8988T (cell line): ENCODE measurements at places on chromosomes 6 and 20.

DNA sequence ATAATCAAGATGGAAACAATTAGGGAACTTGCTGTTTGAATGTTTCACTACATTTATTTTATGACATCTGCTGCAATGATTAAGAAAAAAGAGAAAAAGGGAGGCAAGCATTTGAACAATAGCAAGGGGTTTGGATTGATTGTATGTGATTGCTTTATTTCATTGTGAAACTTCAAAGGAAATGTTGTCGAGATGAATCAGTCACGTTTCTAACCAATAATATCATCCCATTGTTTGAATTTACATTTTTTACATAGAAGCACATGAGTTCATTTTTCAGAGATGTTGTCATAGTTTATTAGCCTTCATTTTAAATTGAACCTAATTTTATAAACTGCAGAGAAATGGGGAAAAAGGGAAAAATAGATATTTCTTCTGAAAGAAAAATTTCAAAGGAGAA lies 572.0 kb downstream of the KIF16B start:
- no peak for DNase-seq

DNA sequence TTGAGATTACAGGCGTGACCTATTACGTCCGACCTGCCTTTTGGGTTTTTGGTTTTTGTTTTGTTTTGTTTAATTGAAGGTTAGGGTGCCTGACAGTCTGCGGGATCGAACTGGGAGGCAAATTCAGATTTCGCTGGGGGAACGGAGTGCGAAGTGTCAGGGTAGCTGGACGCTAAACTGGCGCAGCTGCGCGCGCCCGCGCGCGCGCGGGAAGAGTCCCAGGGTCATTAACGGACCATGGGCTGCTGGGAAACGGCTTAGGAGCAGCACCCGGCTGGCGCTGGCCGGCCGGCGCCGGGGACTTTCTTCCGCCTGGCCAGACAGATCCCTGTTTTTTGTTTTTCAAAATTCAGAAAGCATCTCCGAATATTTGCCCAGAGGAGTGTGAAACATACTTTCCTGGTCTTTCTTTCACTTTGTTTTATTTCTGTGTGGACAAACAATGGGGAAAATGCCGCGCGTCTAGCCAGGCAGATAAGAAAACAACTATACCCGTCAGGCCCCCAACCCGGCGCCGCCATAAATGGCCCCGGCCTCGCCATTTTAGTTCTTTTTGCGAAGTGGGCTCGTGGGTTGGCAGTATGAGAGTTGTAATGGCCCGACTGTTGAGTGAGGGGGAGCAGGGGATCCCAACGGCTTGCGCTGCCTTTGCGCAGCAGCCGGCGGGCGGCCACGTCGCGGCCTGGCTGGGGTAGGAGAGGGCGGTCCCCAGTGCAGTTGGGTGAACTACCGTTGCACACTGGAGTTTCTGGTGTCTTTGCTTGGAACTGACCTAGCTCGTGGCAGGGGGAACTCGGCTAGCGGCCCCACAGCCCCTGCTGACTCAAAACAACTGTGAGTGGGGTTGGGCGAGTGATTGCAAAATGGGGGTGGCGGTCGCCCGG lies 7.1 kb downstream of the HSPA1B start:
- DNase-seq: peak; percentile 84

DNA sequence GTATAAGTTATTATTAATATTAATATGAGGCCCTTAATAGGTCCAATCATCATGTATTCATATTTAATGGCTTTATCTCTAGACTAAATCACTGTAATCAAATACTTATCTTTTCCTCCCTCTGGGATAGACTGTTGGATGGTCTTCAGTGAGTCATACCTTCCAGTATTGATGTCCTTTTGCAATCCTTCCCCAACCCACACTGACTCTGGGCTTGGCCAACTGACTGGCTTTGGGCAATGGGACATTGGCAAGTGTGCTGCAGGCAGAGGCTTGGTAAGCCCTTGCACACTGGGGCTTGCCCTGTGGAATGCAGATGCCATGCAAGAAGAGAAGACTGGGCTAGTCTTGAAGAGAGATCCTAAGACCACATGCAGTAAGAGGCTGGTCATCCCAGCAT lies 136.6 kb downstream of the CCDC170 start:
- DNase-seq: no peak

GRCh38 chr6:43628393-43629103 lies 516 bp downstream of the GTPBP2 start:
- DNase-seq: no peak

DNA sequence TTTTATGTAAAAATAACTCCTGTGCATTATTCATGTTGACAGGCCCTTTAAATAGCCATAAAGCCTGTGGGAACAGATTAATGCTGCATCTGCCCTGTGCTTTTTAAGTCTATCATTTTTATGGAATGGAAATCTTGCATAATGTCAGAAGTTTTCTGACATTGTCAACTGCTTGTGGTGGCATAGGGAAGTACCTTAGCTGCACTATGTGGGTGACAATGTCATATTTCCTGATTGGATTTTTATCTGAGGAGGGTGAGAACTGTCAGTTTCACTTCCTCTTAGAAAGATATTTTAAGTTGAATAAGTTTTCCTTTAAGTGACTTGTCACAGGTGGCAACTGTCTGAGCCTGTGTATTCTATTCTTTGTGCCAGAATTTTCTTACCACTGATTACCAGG lies 267.9 kb downstream of the PLCB1 start:
- DNase-seq: no peak

DNA sequence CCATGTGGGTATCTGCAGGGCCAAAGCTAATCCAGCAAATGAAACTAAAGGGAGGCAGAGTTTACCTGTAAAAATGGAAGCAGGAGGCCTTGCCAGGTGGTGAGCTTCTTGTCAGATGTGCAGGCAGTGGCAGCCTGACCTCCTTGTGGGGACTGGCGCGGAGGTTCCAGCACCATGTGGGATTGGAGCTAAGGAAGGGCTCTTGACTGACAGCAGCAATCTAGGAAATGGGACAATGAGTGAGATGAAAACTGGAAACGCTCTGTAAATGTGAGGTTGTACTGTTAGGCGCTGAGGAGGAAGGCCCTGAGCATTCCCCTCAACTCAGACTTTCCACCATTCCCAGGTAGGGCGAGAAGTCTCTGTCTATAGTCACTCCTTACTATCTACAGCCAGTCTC lies 81.8 kb upstream of the ARMC2 start:
- DNase-seq: no peak

- DNase-seq: no peak
These were observed 67.2 kb upstream of the SMLR1 start for GRCh38 chr6:130760006-130760405.

DNA sequence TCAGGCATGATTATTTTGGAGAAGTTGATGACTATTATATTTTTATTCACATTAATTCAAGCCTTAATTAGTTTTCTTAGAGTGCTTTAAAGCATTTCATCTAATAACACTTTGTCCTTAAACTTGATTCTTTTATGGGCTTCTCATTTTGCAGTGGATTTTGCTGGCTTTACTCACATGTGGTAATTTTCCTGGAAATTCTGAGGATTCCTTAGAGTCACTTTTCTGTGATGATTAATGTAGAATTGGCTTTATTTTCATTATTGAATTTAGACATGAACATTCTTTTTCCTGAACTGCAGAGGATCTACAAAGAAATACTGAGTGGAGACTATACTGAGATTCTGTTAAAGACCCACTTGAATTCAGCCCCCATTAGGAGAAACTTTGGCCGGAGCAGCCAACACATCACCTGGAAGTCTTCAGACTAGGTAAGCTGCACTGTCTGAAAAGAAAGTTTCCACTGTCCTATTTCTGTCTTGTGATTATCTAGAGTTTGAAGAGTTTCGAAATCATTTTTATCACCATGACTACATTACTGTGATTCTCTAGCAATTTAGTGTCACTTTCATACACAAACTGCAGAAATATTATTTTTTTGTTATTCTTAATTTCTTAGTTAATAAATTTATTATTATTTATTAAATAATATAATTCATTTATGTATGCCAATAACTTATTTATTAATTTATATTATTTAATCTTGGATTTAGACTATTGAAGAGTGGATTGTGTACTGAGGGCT lies 1.9 kb downstream of the RFPL4B start:
- DNase-seq: no peak

- DNase-seq: no peak
These were observed 34.5 kb downstream of the HCRTR2 start for GRCh38 chr6:55208478-55209458.

DNA sequence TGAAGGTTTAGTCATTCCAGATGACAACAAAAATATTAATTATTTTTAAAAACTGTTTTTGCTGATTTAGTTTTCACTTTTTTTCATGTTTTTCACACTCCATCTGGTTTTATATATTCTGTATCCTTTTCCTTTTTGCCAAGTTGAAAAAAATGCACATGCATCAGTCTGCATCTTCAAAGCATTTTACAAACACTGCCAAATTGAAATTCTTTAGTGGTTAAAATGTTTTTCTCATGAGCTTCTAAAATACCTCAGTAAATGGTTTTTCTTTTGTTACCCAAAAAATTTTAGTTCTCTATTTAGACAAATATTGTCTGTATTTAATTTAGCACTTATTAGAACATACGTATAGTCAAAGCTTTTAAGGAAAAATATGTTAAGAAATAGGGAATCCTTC lies 386.9 kb upstream of the HSF2 start:
- DNase-seq: no peak

GRCh38 chr6:119890470-119890869 lies 540.9 kb upstream of the MAN1A1 start:
- no peak for DNase-seq

DNA sequence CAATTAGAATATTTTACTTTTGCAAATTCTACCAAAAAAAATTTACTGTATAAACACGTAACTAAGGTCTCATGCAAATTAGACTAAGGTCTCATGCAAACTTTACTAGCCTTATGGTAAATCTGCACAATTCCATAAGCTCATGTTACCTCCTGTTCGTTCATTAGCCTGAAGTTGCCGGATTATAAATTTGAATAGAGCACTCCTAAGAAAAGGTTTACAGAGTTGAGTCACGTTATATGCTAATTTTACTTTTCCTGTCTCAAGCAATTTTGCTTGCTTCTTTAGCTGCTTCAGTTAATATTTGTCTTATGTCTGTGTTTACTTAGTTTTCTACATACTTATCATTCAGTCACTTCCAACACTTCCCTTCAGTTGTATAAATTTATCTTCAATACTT lies 1434.0 kb upstream of the EYS start:
- DNase-seq: no peak

- no peak for DNase-seq
These were observed 60.2 kb upstream of the ZNFX1 start for GRCh38 chr20:49338061-49338460.

GRCh38 chr6:87210979-87211378 lies 55.6 kb downstream of the ZNF292 start:
- DNase-seq: no peak

DNA sequence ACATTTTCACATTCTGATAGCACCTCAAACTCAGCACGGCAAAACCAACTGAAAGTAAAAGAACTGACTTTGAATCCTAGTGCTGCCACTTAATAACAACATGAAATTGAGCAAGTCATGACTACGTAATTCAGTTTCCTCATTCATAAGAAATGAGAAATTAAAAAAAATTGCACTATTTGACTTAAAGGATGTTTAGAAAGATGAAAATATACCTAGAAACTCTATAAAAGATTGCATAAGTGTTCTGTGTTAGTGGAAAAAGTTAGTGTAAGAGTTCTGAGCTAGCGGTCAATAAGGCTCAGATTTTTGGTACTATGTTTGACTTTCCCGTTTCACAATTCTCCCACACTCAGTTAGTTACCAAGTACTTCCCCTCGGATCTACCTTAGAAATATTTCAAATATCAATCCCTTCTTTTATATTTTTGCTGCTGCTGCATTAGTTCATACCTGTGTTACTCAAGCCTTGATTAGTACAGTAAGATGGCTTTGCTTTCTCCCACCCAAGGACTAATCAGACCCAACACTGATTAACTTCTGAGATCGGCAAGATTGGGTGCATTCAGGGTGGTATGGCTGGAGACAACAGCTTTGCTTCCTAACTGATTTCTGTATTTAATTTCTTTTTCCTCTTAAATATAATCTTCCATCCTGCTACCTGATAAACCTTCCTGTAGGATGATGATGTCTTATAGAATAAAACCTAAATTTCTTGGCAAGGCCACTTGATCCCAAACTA lies 25.9 kb downstream of the ECHDC1 start:
- DNase-seq: no peak
